ENCODE measurements at places on chromosomes 1 and 21.

- no peak for DNase-seq
Measured at GRCh38 chr1:221768444-221769066, 26.7 kb upstream of the DUSP10 start.

GRCh38 chr1:236341298-236341697 is 52.8 kb upstream of the EDARADD start:
- DNase-seq: no peak

- DNase-seq: no peak
Measured at GRCh38 chr1:169141356-169141755, 34.9 kb downstream of the ATP1B1 start.

DNA sequence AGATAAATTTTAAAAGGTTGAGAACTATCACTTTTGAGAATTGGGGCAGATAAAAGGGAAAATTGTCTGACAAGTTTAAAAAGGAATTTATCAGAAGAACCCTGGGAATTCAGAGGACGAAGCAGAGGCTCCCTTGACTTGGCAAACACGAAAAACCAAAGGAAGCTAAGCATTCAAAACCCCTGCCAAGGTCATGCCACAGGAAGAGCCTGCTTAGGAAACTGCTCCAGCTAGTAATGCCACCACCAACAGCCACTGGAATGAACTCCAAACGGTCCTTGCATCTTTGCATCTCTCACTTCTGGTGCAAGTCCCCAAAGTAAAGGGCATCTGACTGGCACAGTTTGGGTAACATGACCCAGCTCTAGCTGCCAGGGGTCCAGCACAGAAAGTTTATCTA is 7.2 kb downstream of the GPBP1L1 start:
- no peak for DNase-seq

Measured in cardiac muscle cell (in vitro differentiated cells and primary cell).